Effector memory CD4-positive, alpha-beta T cell (primary cell): ENCODE measurements at places on chromosomes 5 and 9.

- H3K27ac ChIP-seq, result no peak overlapping the region
- no peaks in the 10 kb centered on the region for H3K27me3 ChIP-seq
Measured at GRCh38 chr5:176941951-176942350, 42.8 kb upstream of the HK3 start.

- no peak for DNase-seq
- no peak overlapping the region for H3K4me3 ChIP-seq
- H3K4me1 ChIP-seq, result no peaks in the 10 kb centered on the region
Measured at GRCh38 chr5:54415147-54415546, 40.4 kb upstream of the HSPB3 start.

DNA sequence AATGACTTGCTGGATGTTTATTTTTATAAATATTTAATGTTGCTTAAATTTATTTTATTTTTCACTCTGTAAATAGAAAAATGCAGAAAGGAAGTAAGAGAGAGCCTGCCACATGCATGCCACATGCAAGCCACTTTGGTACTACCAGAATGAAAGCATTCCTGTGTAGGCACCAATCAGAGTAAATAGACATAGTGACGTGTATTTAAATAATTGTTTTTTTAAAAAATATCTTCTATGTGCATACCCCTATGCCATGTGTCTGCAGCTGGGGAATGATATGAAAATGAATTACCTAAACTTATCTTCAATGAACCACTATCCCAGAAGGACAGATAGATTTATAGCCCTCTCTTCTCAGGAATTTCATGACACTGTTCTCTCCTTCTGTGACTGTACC, 651.5 kb upstream of the RIOK2 start:
- H3K36me3 ChIP-seq, result no peaks in the 10 kb centered on the region
- H3K27me3 ChIP-seq, result no peaks in the 10 kb centered on the region
- no peaks in the 10 kb centered on the region for H3K4me1 ChIP-seq
- DNase-seq, result no peak
- H3K27ac ChIP-seq, result no peak overlapping the region

- peaks cover 17% of the 10 kb centered on the region for H3K36me3 ChIP-seq
- H3K4me3 ChIP-seq, result no peak overlapping the region
- H3K27me3 ChIP-seq, result no peaks in the 10 kb centered on the region
- no peak overlapping the region for H3K27ac ChIP-seq
Measured at GRCh38 chr9:37769306-37769705, 15.6 kb downstream of the EXOSC3 start.

DNA sequence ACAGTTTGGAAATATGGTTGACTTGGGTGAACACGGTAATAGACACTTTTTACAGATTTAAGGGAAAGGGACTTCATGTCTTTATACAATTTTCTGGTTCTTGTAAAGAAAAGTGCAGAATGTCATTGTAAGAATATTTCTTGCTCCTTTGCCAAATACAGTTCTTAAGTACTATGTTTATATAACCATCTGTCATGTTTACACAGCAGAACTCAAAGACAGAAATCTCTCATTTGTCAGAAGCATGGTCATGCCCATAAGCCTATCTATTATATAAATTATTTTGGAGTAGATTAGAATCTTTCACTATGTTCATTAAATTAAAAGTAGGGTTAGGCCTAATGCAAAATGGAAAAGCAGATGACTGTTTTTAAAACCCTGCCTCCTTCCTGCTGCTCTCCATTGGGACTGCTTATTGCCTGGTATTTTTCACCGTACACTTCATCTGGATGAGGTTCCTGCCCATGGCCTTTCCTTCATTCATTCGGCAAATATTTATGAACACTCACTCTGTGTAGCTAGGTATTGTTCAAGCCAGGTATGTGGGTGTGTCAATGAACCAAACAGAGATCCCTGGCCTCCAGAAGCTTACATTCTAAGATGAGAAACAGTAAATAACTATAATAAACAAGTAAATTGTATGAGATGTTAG, 558.1 kb downstream of the NR2F1-AS1 start:
- H3K27ac ChIP-seq, result no peak overlapping the region
- H3K27me3 ChIP-seq, result no peaks in the 10 kb centered on the region
- H3K4me3 ChIP-seq, result no peak overlapping the region

GRCh38 chr9:8614926-8615440, 815.4 kb upstream of the DMAC1 start:
- no peaks in the 10 kb centered on the region for H3K36me3 ChIP-seq
- no peaks in the 10 kb centered on the region for H3K4me1 ChIP-seq
- H3K27ac ChIP-seq, result no peak overlapping the region
- no peak overlapping the region for H3K4me3 ChIP-seq
- H3K27me3 ChIP-seq, result no peaks in the 10 kb centered on the region

DNA sequence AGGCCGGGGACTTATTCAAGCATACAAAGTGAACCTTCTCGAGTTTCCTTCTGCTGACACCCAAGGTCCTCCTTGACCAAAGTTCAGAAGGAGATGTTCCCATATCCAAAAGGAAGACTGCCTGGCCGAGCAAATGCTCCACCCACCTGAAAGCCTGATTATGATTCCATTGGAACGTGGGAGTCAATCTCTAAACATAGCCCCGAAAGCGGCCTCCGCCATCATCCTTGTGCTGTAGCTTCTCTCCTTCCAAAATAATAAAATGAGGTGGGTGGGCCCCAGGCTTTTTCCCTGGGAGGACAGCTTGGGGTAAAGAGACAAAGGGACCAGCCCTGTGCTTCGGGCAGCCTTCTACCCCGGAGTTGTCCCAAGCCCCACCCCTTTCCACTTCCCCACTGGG, 355.6 kb upstream of the SLC30A5 start:
- no peaks in the 10 kb centered on the region for H3K36me3 ChIP-seq
- DNase-seq, result no peak
- H3K4me1 ChIP-seq, result no peaks in the 10 kb centered on the region
- H3K27me3 ChIP-seq, result no peaks in the 10 kb centered on the region

DNA sequence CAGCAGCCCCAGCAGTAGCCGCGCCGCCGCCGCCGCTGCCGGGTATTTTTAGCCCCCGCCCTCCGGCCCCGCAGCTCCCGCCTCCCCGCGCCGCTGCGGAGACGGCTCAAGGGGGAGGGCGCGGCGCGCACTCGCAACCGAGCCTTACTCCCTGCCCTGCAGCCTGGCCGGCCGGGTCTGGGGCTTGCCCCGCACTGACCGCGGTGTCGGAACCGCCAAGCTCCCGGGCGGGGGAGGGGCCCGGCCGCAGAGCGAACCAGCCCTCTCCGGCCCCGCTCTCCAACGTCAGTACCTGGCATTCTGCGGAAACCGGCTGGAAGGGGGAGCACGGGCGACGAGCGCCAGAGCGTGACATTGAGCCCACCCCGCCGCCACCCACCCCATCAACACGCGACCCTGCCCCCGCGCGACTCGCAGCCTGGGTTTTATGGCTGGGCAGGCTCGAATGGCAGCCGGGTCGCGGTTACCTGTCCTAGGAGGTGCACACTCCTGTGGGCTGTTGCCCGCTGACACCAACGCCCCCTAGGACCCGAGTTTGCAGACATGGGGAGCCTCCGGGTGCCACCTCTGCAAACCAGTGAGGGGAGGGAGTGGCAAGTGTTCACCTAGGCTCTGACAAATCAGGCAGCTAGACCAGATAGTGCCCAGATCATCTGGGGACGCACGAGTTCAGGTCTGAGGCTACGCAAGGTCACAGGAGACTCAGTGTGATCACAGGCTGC, at the start of gene ACSL6:
Gene ACSL6 (minus strand): TSS at position 37 of the 722 bp plus-strand sequence. CDS start 105 bp downstream, outside the sequence.
- H3K4me1 ChIP-seq, result peaks cover 8% of the 10 kb centered on the region
- peaks cover 7% of the 10 kb centered on the region for H3K27me3 ChIP-seq
- peak within 1 kb of the TSS; percentile 72 for H3K4me3 ChIP-seq
- no peaks in the 10 kb centered on the region for H3K36me3 ChIP-seq
- peak; percentile 39 for DNase-seq

- no peak for DNase-seq
- H3K4me1 ChIP-seq, result no peaks in the 10 kb centered on the region
- H3K4me3 ChIP-seq, result no peak overlapping the region
- no peaks in the 10 kb centered on the region for H3K27me3 ChIP-seq
Measured at GRCh38 chr9:32456564-32456963, 69.4 kb downstream of the RIGI start.

DNA sequence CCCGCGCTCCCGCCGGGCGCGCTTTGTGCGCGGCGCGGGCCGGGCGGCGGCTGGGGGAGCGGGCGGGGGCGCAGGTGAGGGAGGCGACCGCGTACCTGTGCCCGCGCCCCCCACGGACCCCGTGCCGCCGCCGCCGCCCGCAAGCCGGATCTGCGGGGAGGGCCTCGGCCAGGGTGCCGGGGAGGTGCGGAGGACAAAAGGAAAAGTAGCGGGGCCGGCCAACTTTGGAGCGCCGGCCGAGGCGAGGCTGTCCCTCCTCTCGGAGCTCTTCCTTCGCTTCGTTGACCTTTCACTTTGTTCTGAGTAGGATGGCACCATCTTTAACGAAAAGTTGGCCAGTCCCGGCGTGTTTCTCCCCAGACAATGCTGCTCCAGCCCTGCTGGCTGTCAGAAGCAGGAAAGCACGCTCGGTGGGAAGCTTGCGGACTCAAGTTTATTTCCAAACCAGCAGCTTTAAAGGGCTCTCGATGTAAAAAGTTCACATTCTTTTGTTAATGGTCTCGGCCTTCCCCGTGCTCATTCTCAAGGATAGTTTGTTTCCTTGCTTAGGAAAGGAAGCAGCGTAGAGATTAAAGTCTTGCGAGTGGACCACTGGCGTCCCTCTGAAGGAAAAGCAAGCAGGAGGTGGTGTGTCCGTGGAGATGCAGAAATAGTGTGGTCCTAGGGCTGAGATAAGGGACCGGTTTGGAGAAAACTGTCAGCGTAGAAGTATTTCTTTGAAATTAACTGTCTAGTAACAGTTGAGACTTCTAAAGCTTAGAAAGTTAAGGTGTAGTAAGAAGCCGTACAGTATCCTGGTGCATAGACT, 639 bp downstream of the EHMT1 start:
- DNase-seq, result no peak
- H3K4me1 ChIP-seq, result peaks cover 13% of the 10 kb centered on the region
- H3K36me3 ChIP-seq, result peaks cover 14% of the 10 kb centered on the region
- H3K4me3 ChIP-seq, result peak overlapping the region; percentile 74
- H3K27ac ChIP-seq, result peak overlapping the region; percentile 75

GRCh38 chr9:133327834-133328484, 8.0 kb downstream of the SURF6 start:
- DNase-seq, result no peak
- H3K4me3 ChIP-seq, result no peak overlapping the region
- H3K27me3 ChIP-seq, result no peaks in the 10 kb centered on the region
- H3K4me1 ChIP-seq, result no peaks in the 10 kb centered on the region
- peaks cover 32% of the 10 kb centered on the region for H3K36me3 ChIP-seq

GRCh38 chr5:131068076-131068475, 97.0 kb downstream of the HINT1 start:
- peaks cover 9% of the 10 kb centered on the region for H3K4me1 ChIP-seq
- H3K27ac ChIP-seq, result no peak overlapping the region
- no peaks in the 10 kb centered on the region for H3K36me3 ChIP-seq
- no peak for DNase-seq
- H3K4me3 ChIP-seq, result no peak overlapping the region
- H3K27me3 ChIP-seq, result no peaks in the 10 kb centered on the region

DNA sequence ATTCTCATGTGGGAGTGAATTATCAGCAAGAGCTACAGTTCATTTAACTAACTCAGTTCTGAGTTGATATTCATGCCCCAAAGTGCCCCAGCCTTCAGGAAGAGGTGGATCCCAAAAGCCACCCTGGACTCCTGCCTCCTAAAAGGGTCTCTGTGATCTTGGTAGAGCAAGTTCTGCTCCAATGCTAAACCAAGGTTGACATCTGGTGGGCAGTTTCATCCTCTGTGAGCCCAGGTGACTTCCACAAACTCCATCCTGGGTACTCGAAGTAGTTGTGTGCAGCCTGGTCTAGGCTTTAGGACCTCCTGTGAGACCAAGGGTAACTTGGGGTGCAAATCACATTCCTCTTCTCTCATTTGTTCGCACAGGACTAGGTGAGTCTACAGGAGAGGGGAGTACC, 816.8 kb downstream of the MTRR start:
- H3K27me3 ChIP-seq, result no peaks in the 10 kb centered on the region
- no peak overlapping the region for H3K4me3 ChIP-seq
- no peak for DNase-seq
- no peak overlapping the region for H3K27ac ChIP-seq
- no peaks in the 10 kb centered on the region for H3K36me3 ChIP-seq

- no peaks in the 10 kb centered on the region for H3K4me1 ChIP-seq
- H3K4me3 ChIP-seq, result no peak overlapping the region
- no peaks in the 10 kb centered on the region for H3K27me3 ChIP-seq
Measured at GRCh38 chr5:2254406-2254805, 371.7 kb upstream of the IRX4 start.

DNA sequence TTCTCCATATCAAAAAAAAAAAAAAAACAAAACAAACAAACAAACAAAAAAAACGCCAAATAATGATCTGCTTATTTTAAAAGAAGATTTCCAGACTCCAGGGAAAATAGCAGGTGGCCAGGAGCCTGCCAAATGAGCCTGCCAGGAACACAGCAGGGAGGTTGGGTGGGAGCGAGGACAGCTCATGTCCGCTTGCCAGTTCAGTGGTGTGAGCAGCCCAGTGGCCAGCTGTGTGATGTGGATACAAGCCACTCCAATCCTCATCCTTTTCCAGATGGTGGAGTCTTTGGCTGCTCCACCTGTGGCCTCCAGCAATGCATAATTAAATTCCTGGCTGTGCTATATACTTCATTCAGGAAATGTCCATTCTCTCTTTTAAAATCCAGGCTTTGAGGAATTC, 1025.1 kb upstream of the C9orf72 start:
- no peaks in the 10 kb centered on the region for H3K36me3 ChIP-seq
- H3K4me1 ChIP-seq, result no peaks in the 10 kb centered on the region
- DNase-seq, result no peak
- no peak overlapping the region for H3K27ac ChIP-seq

DNA sequence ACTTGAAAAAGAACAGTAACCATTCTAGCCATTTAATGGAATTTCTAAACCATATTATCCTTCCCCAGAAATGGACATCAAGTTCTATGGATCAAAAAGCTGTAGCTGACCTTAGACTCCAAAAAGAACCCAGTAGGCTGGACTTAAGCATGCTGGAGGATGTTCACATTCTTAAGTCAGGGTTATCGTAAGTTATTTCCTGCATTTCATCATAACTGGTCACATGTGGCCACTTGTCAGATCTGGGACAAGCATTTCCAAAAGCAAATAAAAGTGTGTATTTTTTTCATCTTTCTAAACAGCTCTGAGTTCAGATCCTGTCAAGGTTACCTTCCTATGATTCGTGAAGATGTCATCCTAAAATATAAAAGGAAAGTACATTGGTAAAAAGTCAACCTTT, 274.5 kb upstream of the PTGER4 start:
- H3K36me3 ChIP-seq, result no peaks in the 10 kb centered on the region
- no peak overlapping the region for H3K4me3 ChIP-seq
- peak overlapping the region; percentile 93 for H3K27ac ChIP-seq
- H3K4me1 ChIP-seq, result peaks cover 46% of the 10 kb centered on the region
- H3K27me3 ChIP-seq, result no peaks in the 10 kb centered on the region

GRCh38 chr5:175853573-175854230, 17.7 kb upstream of the CPLX2 start:
- no peak for DNase-seq
- no peaks in the 10 kb centered on the region for H3K36me3 ChIP-seq
- no peaks in the 10 kb centered on the region for H3K4me1 ChIP-seq
- no peak overlapping the region for H3K27ac ChIP-seq

GRCh38 chr9:97723819-97724218, 26.7 kb upstream of the XPA start:
- H3K4me3 ChIP-seq, result no peak overlapping the region
- peaks cover 4% of the 10 kb centered on the region for H3K27me3 ChIP-seq
- H3K36me3 ChIP-seq, result no peaks in the 10 kb centered on the region
- H3K27ac ChIP-seq, result no peak overlapping the region
- DNase-seq, result no peak
